ENCODE measurements at places on chromosomes 3 and 15.

- DNase-seq = no peak
Measured at GRCh38 chr3:148208975-148209374, 488.7 kb upstream of the AGTR1 start.

DNA sequence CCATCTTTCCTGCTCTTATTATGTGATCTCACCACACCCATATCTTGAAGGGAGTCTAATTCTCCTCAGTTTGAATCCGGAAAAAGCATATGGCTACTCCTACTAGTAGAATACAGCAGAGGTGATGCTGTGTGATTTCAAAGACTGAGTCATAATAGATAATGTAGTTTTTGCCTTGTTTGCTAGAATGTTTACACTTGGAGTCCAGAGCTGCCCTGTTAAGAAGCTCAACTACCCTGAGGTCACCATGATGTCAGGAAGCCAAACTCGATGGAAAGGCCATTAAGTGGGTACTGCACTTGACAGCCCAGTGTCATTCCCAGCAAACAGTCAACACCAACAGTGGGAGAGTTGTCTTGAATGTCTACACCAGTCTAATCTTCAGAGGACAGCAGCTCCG is 56.9 kb downstream of the CD200R1L start:
- no peak for DNase-seq

GRCh38 chr15:48507416-48508065 is 138.0 kb downstream of the FBN1 start:
- DNase-seq = no peak

DNA sequence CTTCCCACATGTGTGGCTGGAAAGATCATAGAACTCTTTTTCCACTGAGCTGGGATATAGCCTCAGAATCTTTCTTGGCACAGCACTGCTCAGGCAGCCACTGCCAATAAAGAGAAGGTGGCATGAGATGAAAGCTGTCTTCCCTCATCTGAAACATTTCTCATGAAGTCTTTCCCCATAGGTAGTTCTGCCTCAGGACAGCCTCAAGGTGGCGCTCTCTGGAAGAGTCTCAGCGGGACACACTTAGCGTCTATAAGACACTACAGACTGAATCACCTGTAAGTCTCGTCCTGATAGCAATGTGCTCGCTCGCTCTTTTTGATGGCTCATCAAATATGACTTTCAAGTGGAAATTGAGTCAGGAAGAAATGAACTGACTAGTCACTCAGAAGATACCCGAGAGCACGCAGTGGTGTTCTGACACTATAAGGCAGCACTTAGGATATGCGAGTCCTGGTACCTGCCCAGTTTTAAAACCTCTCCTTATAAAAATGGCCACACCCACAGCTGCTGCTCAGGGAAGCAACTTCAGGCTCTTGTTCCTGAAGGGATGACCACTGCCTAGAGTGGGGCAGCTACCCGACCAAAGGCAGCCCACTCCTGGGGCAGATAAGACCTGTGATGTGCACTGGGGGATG is 269.5 kb downstream of the SUCLG2 start:
- no peak for DNase-seq

DNA sequence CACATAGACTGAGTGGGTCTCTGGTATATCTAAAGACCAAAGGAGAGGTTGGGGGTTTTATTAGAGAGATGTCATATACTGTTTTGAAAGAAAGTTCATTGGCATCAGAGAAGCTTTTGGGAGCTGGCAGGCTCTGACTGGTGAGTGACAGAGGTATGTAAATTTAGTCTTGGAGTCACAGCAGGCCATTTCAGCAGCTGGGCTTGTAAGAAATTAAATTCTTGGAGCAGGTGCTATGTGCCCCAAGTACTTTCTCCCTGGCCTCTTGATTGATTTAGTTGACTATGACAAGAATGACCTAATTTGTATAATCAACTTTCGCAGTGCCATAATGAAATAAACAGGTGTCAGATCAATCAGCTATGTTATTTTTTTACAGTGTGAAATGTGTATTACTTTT is 47.8 kb upstream of the CDAN1 start:
- DNase-seq = no peak

- DNase-seq = no peak
Measured at GRCh38 chr3:60536420-60536819, 714.8 kb downstream of the FHIT start.

GRCh38 chr3:55294557-55294956 is 192.5 kb downstream of the WNT5A start:
- DNase-seq = no peak

DNA sequence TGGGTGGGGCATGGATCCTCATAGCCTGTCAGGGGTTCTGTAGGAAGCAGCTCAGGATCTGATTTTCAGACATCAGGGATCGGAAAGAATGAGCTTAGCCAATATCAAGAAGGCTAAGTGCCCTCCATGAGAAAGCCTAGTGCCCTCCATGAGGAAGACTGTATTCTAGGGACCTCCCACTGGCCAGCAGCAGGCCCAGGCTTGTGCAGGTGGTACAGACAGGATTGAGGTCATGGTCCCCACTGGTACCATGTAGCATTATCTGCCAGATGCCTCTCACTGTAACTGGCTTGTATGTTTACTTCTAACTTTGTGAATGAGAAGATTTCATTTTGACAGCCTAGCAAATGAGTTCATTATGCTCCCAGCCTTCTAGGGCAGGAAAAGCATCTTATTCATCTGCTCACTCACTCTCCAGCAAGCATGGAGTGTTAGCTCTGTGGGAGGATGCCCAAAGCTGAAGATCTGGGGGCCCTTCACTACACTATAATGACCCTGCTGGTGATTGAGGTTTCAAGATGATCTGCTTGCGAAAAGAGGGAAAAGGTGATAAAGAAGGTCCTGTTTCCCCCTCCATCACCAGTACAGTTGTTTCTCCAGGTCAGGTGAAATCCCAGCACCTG is 7.5 kb downstream of the EPHB1 start:
- DNase-seq = no peak

- DNase-seq = no peak
Measured at GRCh38 chr3:159861369-159861987, 127.2 kb upstream of the IL12A start.

- no peak for DNase-seq
Measured at GRCh38 chr3:71194785-71195184, 388.7 kb downstream of the FOXP1 start.

GRCh38 chr3:25456723-25457670 is 28.9 kb downstream of the RARB start:
- no peak for DNase-seq

GRCh38 chr3:184619787-184620430 is 58.3 kb downstream of the EPHB3 start:
- no peak for DNase-seq

GRCh38 chr3:107668963-107669362 is 146.2 kb downstream of the BBX start:
- DNase-seq = no peak

GRCh38 chr15:78675206-78675605 is 34.2 kb upstream of the CHRNB4 start:
- no peak for DNase-seq

DNA sequence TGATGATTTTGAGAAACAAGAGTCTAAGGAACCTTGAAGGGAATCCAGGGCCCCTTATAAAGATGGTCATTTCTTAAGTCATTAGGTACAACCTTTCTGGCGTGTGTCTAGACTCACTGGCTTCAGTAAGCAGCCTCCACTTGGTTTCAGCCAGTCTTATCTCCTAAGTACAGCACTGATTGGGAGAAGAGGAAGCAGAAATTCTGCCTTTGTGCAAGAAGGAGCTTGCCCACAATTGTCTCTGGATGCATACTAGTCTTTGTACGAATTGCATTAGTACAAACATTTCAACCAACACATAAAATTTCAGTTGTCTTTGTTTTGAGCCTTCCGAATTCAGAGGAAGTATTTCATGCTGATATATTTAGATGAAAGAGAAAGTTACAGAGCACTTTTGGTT is 139.4 kb downstream of the SLCO3A1 start:
- DNase-seq = no peak

- no peak for DNase-seq
Measured at GRCh38 chr3:111810909-111811308, 48.2 kb upstream of the PHLDB2 start.

DNA sequence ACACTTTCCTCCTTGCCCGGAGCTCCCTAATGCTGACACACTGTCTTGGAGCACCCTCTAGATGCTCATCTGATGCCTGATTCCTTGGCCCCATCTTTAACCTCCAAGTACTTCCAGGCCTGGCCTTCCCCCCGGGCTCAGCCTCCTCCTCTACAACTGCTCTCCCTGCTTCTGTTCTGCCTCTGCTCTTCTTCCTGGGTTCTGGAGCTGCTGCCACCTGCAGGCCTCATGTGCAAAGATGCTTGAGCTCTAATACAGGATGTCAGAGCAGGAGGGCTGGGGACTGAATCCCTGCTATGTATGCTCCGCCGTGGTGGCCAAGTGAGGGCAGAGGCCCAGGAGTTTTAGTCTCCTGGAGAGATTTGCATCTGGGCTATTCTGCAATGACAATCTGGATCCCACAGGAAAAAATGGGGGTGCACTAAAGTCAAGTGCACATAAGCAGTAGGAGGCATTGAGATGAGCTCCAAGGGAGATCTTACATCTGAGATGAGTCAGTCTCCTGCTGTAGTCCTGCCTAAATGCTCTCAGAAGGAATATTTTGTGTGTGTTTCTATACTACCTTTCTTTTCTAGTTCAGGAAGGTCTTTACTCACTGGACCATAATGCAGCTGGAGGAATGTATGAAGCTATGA is 296.3 kb downstream of the UACA start:
- DNase-seq = no peak

GRCh38 chr3:12948891-12949711 is 107.7 kb upstream of the RPL32 start:
- DNase-seq = no peak

- DNase-seq = no peak
Measured at GRCh38 chr15:90701048-90701447, 16.1 kb upstream of the BLM start.

- DNase-seq = no peak
Measured at GRCh38 chr3:130442284-130442683, 74.7 kb upstream of the COL6A6 start.

- DNase-seq = no peak
Measured at GRCh38 chr3:9879830-9880549, at the start of gene CIDEC. TSS of gene CIDEC (minus strand) at chr3:9880253. CDS start at chr3:9878486, 1,767 bp downstream.

- no peak for DNase-seq
Measured at GRCh38 chr3:34924961-34925360, 714.4 kb upstream of the ARPP21 start.
